ENCODE measurements at places on chromosomes 16 and 17.

DNA sequence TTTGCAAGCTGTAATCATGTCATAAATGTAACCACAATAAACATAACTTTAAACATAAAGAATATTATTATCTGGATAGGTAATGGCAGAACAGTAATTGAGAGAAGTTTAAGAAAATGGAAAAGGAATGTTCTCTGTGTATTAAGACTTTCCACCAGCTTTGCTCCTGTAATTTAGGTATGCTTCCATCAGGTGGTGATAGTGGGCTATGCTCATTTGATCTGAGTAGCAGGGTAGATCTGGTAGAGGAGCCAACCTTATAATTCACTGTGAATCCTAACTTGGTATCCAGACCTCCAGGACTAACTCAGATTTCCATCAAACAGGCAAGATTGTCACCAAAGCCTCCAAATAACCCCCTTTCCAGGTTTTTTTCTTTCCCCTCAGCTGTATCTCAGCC is 137.9 kb upstream of the ZKSCAN2 start:
- DNase-seq, result no peak

DNA sequence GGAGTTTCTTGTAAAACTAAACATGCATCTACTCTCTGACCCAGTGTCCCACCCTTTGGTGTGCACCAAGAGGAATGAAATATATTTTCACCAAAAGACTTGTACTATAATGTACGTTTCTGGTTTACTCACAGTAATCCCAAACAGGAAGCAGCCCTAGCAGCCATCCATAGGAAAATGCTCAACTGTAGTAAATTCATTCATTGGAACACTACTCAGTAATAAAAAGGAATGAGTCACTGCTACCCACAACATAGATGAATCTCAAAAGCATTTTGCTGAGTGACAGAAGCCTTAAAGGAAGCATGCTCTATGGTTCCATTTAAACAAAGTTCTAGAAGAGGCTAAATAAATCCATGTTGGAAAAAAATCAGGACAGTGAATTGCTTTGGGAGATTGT is 37.6 kb upstream of the DHRS7B start:
- no peak for DNase-seq

- no peak for DNase-seq
Observed at GRCh38 chr16:55515111-55515510, 6.2 kb downstream of the LPCAT2 start.

DNA sequence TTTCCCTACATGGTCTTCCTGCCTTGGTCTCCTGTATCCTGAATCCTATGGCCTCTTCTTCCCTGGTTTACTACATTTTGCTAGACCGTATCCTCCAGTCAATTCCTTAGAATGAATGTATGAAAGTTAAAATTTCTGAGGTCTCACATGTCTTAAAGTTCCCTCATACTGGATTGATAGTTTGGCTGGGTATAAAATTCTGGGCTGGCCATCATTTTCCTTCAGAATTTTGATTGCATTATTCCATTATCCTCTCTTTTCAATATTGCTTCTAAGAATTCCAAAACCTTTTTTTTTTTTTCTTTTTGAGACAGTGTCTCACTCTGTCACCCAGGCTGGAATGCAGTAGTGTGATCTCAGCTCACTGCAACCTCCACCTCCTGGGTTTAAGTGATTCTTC is 10.8 kb downstream of the NOD2 start:
- DNase-seq, result no peak

DNA sequence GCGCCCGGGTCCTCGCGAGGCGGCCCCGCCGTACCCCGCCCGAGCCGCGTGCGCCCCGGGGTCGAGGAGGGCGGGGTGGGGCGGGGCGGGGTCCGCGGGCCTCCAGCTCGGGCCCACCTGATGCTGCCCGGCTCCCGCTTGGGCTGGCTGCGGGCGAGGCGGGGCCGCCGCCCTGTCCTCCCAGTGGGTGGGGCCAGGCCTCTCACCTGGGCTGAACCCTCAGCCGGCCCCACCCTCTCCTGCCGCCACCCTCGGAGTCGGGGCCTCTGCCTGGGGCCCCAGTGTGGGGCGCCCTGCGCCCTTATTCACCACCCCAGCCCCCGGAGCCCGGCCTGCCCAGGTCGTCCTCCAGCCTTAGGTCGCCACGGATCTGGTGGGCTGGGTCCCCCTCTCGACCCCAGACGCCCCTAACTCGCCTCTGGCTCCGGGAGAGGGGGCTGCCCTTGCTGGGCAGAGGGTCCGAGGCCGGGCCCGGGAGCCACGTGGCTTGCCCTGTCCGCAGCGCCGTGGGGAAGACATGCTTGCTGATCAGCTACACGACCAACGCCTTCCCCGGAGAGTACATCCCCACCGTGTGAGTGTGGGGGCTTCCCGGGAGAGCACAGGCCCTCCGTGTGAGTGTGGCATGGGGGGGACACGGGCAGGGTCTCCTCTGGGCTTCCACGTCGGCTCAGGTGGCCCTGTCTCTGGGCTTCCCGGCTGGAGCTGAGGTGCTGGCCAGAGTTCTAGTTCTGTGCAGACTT is 578 bp downstream of the RAC3 start:
- DNase-seq, result peak; percentile 39

- DNase-seq, result no peak
Observed at GRCh38 chr17:58969612-58970011, 137.1 kb downstream of the TRIM37 start.

DNA sequence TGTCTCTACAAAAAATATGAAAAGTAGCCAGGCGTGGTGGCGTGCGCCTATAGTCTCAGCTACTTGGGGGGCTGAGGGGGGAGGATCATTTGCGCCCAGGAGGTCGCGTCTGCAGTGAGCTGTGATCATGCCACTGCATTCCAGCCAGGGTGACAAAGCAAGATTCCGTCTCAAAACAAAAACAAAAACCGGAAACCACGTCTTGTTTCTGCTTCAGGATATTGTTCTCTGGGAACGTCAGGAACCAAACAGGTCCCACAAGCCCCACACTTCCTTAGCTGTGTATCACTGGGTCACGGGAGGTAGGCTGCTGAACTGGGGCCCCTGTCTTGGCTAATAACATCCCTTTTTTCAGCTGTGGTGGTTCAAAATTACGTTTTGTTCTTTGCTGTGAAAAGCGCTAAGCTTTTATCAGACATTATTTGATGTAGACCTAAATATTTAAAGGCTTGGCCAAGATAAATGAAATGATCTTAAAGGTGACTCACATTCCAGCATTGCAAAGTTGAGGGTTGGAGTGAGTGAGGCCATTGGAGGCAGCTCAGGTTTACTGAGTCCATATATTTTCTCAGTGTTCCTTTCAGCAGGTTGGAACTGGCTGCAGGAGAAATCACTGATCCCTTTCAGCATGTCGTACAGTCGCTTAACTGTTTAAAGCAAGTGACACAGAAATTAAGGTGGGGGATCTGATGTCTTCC is 16.4 kb upstream of the SEC14L1 start:
- no peak for DNase-seq

DNA sequence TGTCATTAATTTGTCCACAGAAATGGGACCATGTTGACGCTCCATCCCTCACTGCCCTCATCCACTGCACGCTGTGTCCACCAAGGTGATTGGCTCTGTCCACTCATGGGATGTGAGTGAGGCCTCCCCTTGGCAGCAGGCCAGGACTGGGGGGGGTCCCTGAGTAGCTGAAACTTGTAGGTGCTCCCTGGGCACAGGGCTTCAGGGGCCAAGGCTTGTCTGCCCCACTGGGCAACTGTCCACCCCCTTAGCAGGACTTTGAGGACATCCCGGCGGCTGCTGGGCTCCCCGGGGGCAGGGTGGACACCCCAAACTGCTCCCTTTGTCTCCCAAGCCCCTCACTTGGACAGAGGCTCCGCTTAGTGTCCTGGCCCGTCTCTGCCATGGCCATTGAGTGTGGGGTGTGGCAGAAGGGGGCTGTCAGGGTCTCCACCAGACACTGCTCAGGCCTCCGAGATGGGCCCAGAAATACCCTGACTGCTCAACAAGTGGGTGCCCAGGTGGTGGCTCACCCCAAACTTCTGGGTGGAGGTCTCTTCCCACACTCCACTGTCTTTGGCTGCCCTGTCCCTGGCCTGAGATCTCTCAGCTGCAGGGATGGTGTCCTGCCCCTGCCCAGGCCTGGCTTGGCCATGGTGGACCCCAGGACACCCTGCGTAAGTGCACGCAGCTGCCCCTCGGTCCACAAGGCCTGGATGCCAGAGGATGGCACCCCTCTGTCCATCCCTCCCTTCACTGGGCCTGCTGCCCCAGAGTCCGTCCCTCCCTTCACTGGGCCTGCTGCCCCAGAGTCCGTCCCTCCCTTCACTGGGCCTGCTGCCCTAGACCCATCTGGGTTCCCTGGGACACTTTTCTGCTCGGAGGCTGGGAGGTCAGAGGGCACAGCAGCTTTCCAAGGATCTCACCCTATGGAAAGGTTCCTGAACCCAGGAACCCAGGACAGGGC is 2.9 kb upstream of the RAB40C start:
- no peak for DNase-seq

- no peak for DNase-seq
Observed at GRCh38 chr16:4270091-4270490, 2.7 kb downstream of the TFAP4 start.

DNA sequence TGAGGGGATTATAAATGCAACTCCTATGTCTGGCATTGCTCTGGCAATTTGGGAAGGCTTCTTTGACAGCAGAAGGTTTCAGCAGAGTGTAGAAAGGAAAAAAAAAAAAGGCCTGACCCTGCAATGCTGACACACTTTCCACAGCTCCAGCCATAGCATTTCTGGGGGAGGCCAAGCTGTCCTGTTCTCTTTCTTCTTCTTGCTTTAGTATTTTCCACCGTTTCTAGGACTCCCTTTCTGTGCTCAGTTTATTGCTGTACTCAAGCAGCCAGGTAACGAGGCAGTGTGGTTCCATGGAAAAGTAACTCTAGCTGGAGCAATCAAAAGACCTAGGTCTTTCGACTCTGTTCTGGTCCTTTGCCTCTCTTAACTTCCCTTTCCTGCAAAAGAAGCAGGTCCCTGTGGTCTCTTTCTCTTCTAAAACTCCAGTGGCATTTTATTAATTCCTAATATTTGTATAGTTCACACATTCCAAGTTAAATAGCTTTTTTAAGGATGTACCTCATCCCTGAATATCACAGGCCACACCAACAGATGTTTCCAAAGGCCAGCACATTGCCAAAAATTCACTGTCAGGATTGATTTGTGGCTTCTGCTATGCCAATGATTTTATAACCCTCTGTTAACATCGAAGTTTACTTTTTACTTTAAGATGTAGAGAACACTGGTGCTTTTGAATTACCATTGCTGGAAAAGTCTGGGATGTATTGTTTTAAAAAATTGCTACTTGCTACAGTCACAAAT is 90.3 kb upstream of the BCAR1 start:
- no peak for DNase-seq

Data from CD4-positive, CD25-positive, alpha-beta regulatory T cell (primary cell).